ENCODE measurements at places on chromosomes 11 and 22.

DNA sequence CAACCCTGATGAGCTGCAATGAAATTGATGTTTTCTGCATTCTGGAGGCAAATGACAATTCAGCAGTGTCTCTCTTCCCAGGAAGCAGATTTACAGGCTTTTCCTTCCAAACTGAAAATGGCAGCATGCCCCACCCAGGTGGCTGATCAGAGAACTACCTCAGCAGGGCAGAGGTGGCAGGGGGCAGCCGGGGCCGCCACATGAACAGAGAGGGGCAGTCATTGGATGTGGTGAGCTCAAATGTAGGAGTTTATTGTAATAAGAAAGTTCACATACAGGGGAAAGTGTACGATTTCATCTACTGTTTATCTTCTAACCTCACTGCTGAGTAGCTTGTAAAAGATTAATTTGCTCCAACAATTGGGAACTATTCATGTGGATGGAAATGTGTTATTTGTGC, 15.7 kb upstream of the PARVA start:
- no peak for DNase-seq

- peak; percentile 89 for DNase-seq
Measured at GRCh38 chr11:126440792-126441514, 85.5 kb downstream of the ST3GAL4 start.

GRCh38 chr11:3181725-3182461, 16.8 kb upstream of the OSBPL5 start:
- no peak for DNase-seq

GRCh38 chr11:2092956-2093412, 46.2 kb downstream of the IGF2 start:
- peak; percentile 98 for DNase-seq

DNA sequence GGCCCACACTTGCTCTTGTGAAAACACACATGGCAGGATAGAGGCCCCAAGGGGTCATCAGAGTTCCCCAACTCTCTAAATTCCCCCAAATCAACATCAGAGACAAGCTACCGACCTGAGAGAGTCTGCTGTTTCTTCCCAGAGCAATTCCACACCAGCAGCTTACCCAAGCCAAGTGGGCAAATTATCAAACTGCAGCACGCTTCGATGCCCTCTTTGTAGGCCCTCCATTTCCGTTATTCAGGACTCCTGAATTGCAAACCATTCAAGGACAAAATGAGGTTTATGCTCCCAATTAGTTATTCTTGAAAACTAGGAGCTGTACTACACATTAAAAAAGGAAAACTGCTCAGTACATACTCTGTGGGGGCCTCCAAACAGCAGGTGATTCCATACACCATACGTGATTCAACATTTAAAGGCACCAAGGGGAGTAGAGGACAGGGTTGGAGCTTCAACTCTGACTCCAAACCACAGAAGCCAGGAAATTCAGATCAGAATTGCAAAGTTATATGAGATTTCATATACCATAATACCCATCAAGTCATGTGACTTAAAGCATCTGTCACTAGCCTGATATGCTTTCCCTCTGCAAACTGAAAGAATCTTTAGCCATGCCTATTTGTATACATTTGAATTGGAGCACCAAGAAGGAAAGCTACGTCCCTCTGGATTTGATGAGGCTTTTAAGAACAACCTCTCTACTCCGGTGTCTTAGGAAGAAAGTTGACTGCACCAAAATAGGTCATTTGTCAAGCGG, 234.8 kb downstream of the CADM1 start:
- peak; percentile 74 for DNase-seq

- peak; percentile 65 for DNase-seq
Measured at GRCh38 chr11:45233121-45233803, 52.9 kb downstream of the SYT13 start.

DNA sequence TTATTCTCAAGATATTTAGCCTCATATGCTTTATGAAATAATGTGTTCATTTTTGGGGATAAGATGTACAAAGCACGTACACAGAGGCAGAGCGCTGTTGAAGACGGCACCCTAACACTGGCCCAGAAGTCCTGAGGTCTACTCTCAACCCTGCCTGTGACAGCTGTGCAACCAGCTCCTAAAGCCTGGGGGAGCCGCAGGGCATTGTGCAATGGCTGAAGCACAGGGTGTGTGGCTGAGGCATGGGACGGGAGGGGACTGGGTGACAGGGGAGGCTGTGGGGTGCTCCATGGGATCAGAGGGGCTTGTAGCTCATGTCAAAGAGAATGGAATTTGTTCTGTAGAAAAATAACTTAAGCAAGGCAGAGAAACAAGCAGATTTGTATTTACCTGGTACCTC, 27.7 kb downstream of the FAM227A start:
- no peak for DNase-seq

DNA sequence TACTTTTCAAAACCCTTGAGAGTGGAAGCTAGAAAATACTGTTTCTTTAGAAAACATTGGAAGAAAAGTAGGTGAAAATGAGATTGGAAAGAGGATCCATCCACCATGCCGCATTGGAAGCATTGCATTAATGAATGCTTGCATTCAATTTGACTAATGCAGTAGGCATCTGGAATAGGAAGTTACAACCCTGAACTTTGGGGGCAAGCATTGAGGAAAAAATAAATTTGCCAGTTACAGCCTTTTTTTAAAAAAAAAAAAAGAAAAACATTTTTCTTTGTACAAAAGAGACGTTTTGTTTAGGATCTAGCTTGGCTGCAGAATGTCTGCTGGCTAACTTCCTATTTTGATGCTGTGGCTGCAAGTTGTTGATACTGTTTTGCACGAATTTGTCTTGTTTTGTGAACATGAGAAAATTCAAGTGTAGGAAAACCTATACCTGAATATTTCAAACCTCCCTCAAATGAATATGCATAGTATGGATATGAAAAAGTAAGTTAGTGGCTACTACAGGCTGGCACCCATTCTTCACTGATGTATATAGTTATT, 28.1 kb downstream of the RTN3 start:
- no peak for DNase-seq

DNA sequence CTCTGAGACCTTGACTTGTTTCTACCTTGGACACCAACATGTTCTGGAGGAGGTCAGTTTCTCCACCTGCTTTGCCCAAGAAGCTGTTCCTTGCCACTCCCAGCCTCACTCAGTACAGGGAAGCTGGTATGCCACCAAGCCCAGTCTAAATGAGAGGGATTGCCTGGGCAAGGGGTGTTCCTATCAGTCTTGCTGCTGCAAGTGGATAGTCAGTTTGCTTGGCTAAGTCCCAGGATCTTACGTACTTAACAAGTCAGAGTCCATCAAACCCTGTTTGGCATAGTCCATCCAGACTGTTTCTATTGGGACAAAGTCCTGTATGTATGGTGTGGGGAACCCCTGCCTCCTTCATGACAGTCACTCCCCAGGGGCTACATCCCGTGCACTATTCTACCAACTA, 66.6 kb downstream of the RPL27A start:
- DNase-seq, result no peak

Data from astrocyte of the hippocampus (primary cell).